ENCODE measurements at places on chromosomes 6 and 20. TPM values are rescaled to one million over a fixed set of nuclear protein-coding genes. Genes with fewer than 3 reads are reported as not detected.

Gene ZNF831
- not detected for total RNA-seq

DNA sequence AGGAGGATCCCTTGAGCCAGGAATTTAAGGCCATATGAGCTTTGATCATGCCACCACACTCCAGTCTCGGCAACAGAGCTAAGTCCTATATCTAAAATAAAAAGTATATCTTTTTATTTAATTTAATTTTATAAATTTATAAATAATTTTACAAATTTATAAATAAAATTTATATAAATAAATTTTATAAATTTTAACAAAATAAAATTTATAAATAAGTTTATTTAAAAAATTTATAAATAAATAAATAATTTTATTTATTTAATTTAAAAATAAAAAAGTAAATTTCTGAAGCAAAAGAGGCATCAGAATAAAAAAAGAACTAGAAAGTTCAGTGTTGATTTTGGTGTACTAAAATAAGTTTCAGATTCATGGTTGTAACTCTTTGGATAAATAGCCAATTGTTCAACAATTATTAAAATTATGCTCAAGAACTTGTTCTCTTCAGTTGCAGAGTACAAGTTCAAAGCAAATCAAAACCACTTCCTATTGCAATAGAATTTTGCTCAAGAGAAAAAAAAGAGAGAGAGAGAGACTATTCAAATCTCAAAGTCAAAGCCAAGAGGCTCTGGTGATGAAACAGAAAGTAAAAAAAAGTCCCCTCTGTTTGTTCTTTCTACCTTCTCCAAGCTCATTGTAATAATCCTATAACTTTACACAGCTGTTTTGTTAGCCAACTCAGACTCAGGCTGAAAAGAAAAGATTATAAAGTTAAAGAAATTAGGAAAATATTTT, 547.5 kb upstream of the ADGRB3 start:
- DNase-seq = no peak

GRCh38 chr6:159203304-159204005, 34.3 kb downstream of the FNDC1 start:
- no peak for DNase-seq

DNA sequence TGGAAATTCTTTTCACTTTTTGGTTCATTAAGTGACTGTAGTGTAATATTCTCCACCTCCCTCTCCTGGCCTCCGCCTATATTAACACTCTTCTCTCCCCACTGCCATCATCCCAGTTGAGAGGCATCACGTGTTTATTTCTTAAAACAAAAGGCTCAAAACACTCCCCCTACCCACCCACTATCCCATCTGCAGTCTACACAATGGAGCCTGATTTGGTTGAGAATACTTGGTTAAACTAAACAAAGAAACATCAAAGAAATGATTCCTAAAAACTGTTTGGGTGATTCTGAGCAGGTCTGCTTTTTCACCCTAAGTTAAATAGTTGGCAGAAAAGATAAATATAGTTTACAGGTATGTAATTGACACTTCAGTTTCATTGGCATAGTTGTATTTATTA, 5.9 kb downstream of the TFAP2B start:
- DNase-seq = no peak

DNA sequence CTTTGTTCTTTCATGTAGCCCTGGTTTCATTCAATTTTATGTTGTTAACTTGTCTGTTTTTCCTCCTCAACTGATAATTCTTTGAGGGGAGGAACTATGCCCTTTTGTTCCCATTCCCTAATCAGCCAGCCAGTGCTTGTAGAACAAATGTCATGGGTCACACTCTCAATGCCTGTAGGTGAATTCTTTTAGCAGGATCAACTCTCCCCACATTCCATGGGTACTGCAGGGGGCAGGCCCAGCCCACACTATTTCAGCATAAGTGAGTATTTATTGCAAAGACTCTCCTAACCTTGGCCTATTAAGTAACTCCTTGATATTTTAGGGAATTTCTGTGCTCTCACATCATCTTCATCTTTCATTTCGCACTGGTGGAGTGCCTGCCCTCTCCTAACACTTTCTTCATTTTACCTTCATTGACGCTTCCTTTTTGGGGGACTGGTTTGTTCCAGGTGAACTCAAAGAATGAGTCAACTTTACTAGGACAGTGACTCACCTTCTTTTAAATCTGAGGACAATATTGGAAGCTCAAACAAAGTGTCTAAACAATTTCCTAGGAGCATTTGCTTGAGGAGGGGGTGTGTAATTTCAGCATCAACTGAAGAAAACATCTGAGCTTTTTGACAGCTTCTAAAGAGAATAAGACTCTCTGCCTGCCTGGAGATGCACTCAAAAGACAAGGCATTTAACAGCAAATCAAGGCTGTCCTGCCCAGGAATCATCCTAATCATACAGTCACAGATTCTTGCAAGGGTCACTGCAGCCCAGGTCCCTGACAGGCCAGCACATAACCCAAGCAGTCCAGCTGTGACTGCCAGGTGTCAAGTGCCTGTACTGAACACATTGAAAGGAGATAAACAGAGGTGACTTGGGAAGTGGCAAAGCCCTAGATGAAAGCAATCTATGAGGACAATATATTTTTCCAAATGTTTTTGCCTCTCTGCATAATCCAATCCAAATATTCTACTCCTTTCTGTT, 263.9 kb upstream of the PRND start:
- no peak for DNase-seq

DNA sequence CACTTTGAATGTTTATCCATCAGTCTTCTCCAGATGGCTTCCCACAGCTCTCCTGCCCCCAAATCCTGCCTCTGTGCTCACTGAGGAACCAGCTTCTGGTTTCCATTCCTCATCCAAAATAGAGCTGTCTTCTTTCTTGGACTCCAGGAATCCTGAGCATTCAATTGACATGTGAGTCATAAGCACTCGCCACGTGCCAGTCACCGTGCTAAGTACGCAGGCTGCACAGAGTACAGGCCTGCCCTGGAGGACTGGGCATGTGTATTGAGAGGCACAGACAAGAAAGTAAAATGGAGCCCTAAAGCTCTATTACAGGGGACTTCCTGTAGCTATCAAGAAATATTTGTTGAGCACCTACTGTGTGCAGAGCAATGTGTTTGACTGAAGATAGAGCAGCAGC, 39.7 kb upstream of the LRFN2 start:
- no peak for DNase-seq

DNA sequence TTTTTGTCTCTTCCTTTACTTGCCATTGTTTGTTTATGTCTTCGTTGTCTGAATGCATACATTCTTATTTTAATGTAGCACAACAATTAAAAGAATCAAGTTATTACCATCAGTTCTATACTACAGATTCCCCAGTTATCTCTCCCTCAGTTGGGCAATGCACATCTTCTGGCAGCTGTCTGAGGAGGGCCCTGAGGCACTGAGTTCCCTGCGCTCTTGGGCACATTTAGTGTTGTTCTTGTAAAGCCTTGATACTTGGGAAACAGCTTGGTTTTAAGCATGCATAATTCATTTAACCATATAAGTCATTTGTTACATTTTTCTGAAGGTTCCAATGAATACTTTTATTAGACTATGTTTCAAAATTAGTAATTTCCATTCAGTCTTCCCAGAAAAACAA, 117.9 kb downstream of the C6orf118 start:
- DNase-seq = no peak

Gene HSPA12B
- not detected for total RNA-seq

- DNase-seq = no peak
Observed at GRCh38 chr20:63036291-63036690, 29.5 kb upstream of the BHLHE23 start.

Gene RBBP8NL
- 6.2 TPM for total RNA-seq

Gene MAP7
- 29.5 TPM for total RNA-seq

DNA sequence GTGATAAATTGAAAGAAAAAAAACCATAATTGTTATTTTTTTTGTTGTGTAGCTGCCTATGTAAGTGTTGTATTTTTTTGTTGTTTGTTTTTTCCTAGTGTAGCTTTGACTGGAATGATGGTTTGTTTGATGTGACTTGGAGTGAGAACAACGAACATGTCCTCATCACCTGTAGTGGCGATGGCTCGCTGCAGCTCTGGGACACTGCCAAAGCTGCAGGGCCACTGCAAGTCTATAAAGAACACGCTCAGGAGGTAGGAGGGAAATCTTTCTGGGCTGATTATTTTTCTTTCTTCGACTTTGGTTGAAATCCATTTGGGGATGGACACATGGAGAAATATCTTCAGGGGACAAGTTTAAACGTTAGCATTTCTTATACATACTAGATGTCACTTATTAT, 3.8 kb downstream of the PEX7 start:
- no peak for DNase-seq

Gene SEL1L2
- total RNA-seq = not detected

DNA sequence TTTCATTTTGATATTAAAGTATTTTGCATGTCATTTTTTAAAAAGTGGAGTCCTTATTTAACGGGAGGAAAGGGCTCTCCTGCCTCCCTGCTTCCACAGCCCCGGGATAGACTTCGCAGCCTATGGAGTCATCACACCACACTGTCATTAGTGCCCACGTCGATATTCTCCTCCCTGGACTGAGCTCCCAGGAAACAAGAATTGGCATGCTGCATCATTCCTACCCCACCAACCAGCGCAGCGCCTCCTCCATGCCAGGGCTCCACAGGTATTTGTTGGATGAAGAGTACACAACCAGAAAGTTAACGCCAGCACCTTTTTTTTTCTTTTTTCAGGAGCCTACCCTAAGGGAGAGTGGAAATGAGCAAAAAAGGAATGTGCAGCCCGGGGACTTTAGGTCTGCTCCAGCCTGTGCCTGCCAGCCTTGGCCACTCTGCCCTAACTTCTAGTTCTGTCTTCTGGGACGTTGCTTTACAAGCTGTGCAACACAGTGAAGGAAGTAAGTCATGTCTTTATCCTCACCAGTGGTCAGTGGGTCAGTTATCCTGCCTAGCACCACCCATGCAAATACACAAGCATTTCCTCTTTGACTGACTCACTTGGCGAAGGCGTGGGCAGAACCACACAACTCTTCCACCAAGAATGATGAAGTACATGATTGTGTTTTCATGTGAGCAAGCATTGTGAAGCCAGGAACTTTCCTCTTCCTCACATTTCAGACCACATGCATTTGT, 180.7 kb upstream of the UST start:
- peak; percentile 38 for DNase-seq

Gene MAFB
- 0.17 TPM for total RNA-seq

DNA sequence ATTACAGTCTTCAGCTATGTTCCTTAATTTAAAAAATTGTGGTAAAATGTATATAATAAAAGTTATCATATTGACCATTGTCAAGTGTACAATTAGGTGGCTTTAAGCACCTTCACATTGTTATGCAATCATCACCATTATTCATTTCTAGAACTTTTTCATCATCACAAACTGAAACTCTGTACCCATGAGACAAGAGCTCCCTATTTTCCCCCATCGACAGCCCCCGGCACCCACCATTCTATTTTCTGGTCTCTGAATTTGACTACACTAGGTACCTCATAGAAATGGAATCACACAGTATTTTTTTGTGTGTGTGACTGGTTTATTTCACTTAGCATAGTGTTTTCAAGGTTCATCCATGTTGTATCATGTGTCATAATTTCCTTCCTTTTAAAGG, 39.7 kb upstream of the FYN start:
- DNase-seq = no peak

Gene IP6K3
- total RNA-seq = not detected

Gene TMEM200A
- not detected for total RNA-seq

GRCh38 chr6:95905132-95905531, 110.6 kb upstream of the FUT9 start:
- DNase-seq = no peak

Gene TSHZ2
- not detected for total RNA-seq

Gene PCK1
- 0.19 TPM for total RNA-seq

Gene ABHD16B
- total RNA-seq = 0.24 TPM

- no peak for DNase-seq
Observed at GRCh38 chr6:138473144-138473543, 26.1 kb downstream of the NHSL1 start.

GRCh38 chr6:49541936-49542335, 8.5 kb upstream of the C6orf141 start:
- DNase-seq = no peak

Measured in Calu3 (cell line).